H1 (cell line): ENCODE measurements at places on chromosomes 6 and 20. TPM values are rescaled to one million over a fixed set of nuclear protein-coding genes. Genes with fewer than 3 reads are reported as not detected.

Gene ZNF318
- total RNA-seq = 22.1 and 22.3 TPM in 2 replicates

Gene SLC17A1
- not detected in 2 replicates for total RNA-seq

Gene ANGPT4
- 0.06 and 0.07 TPM in 2 replicates for total RNA-seq

Gene CST1
- 2.9 and 5.4 TPM in 2 replicates for total RNA-seq

Gene GGTLC1
- total RNA-seq = not detected in 2 replicates

Gene TDRD6
- total RNA-seq = 0.19 TPM in 1 of 2 replicates, not detected in the other

Gene ZSCAN23
- total RNA-seq = 4.2 and 5.3 TPM in 2 replicates

Gene LPIN3
- total RNA-seq = 3.1 and 3.7 TPM in 2 replicates

Gene KIF25
- 2.0 and 2.3 TPM in 2 replicates for total RNA-seq

Gene PHF10
- 50.0 and 51.1 TPM in 2 replicates for total RNA-seq

Gene OR2J3
- not detected in 2 replicates for total RNA-seq

Gene LTB
- total RNA-seq = 0.43 TPM in 1 of 2 replicates, not detected in the other

Gene THBD
- total RNA-seq = 0.43 and 0.75 TPM in 2 replicates

Gene IP6K3
- total RNA-seq = 0.22 and 0.23 TPM in 2 replicates

Gene MYMX
- 4.7 and 5.2 TPM in 2 replicates for total RNA-seq

Gene ESF1
- total RNA-seq = 31.1 and 32.9 TPM in 2 replicates

Gene LY6G6F
- not detected in 2 replicates for total RNA-seq

Gene ATP6V1G2
- 2.9 and 3.0 TPM in 2 replicates for total RNA-seq

Gene APOM
- 3.4 and 3.8 TPM in 2 replicates for total RNA-seq

Gene RIN2
- total RNA-seq = 0.90 and 1.3 TPM in 2 replicates

Gene HELZ2
- 17.5 and 18.2 TPM in 2 replicates for total RNA-seq

Gene RNF182
- 10.7 and 13.0 TPM in 2 replicates for total RNA-seq

Gene GHRH
- not detected in 2 replicates for total RNA-seq

Gene PDE10A
- 2.4 and 2.6 TPM in 2 replicates for total RNA-seq

Gene CST5
- not detected in 2 replicates for total RNA-seq

Gene SLC26A8
- 0.56 and 1.1 TPM in 2 replicates for total RNA-seq

Gene FABP7
- 13.1 and 14.0 TPM in 2 replicates for total RNA-seq

Gene PTP4A1
- 75.6 and 76.3 TPM in 2 replicates for total RNA-seq

Gene HCRTR2
- 0.19 TPM in 1 of 2 replicates, not detected in the other for total RNA-seq

Gene SNRNP48
- 20.5 and 21.0 TPM in 2 replicates for total RNA-seq

Gene WFDC2
- total RNA-seq = 77.9 and 86.0 TPM in 2 replicates

Gene THEMIS
- not detected in 2 replicates for total RNA-seq

Gene MATN4
- 4.0 and 4.4 TPM in 2 replicates for total RNA-seq

Gene MARCKS
- 111 and 117 TPM in 2 replicates for total RNA-seq

Gene TMEM30A
- total RNA-seq = 65.8 and 71.0 TPM in 2 replicates

Gene TRIM31
- total RNA-seq = not detected in 2 replicates

Gene TRIM15
- total RNA-seq = 0.48 and 0.54 TPM in 2 replicates

Gene WFDC5
- not detected in 2 replicates for total RNA-seq

Gene OXT
- total RNA-seq = not detected in 2 replicates

Gene FRK
- total RNA-seq = 0.19 and 0.24 TPM in 2 replicates

Gene HDGFL1
- total RNA-seq = not detected in 2 replicates

Gene COL20A1
- total RNA-seq = 0.17 and 0.19 TPM in 2 replicates

Gene PTGIS
- 35.5 and 40.2 TPM in 2 replicates for total RNA-seq

Gene CENPB
- 51.6 and 52.8 TPM in 2 replicates for total RNA-seq

Gene EYA2
- 1.6 and 1.7 TPM in 2 replicates for total RNA-seq

Gene CDSN
- not detected in 2 replicates for total RNA-seq

Gene RBPJL
- 0.67 and 0.73 TPM in 2 replicates for total RNA-seq

Gene PRR18
- 0.19 and 0.23 TPM in 2 replicates for total RNA-seq

Gene RALGAPA2
- total RNA-seq = 23.9 and 25.5 TPM in 2 replicates

Gene PRPH2
- total RNA-seq = 0.61 and 0.65 TPM in 2 replicates

Gene WFDC10B
- 0.54 TPM in 1 of 2 replicates, not detected in the other for total RNA-seq

Gene SLC22A1
- total RNA-seq = 0.45 and 0.98 TPM in 2 replicates

Gene MEP1A
- not detected in 2 replicates for total RNA-seq

Gene SEL1L2
- not detected in 2 replicates for total RNA-seq

Gene NRSN1
- 0.29 and 0.78 TPM in 2 replicates for total RNA-seq

Gene PGC
- total RNA-seq = not detected in 2 replicates

Gene HLA-DOA
- total RNA-seq = 23.7 TPM in 2 replicates

Gene UNC5CL
- total RNA-seq = 1.3 and 1.4 TPM in 2 replicates

Gene BPIFB2
- not detected in 2 replicates for total RNA-seq
